Hypothalamus (tissue), 51 donors: ENCODE measurements at places on chromosomes 16 and 17.

- DNase-seq = no peak
Measured at GRCh38 chr17:3915995-3916696, at the start of gene P2RX1. Gene P2RX1, minus strand, starts transcription at chr17:3916465. Its CDS starts 240 bp downstream, at chr17:3916225.

DNA sequence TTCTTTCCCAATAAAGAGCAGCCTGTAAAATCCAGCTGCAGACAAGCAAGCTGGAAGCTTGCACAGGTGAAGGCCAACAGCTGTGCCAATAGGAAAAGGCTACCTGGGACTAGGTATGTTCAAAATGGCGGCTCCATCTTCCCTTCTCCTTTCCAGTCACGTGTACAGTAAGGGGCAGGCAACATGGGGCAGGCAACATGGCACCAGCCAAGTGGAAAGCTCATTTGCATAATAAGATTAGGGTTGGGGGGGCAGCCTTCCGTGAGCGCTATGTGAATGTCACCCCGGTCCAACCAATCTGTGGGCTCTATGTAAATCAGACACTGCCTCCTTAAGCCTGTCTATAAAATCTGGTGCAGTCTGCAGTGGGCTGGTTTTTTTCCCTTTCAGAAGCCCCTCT lies 31.3 kb downstream of the TVP23A start:
- DNase-seq = no peak

GRCh38 chr17:41052566-41052965 lies 2.5 kb downstream of the KRTAP2-2 start:
- no peak for DNase-seq

DNA sequence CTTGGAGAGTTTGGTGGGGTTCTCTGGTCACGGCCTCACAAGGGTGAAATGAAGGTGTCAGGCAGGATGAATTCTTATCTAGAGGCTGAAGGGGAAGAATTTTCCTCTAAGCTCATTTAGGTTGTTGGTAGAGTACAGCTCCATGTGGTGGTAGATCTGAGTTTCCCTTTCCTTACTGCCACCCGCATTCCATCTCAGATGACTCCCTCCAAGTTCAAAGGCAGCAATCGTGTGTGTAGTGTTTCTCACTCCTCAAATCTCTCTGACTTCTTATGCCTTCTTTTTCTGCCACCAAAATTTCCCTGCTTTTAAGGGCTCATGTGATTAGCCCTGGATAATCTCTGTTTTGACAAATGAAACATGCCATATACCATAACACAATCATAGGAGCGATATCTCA lies 135.5 kb upstream of the MYOCD start:
- no peak for DNase-seq

DNA sequence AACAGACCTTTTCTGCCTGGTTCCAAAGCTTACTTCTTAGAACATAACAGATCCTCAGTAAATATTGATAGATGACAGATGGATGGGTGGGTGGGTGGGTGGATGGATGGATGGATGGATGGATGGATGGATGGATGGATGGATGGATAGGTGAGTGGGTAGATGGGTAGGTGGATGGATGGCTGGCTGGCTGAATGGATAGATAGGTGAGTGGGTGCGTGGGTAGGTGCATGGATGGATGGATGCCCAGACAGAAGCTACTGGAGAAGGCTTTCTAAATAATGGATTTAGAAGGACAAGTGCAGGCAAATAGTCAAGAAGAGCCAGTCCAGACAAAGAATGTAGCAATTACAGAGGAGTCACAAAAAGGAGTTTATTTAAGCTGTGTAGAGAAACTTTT lies 19.6 kb downstream of the SCNN1G start:
- DNase-seq = no peak

DNA sequence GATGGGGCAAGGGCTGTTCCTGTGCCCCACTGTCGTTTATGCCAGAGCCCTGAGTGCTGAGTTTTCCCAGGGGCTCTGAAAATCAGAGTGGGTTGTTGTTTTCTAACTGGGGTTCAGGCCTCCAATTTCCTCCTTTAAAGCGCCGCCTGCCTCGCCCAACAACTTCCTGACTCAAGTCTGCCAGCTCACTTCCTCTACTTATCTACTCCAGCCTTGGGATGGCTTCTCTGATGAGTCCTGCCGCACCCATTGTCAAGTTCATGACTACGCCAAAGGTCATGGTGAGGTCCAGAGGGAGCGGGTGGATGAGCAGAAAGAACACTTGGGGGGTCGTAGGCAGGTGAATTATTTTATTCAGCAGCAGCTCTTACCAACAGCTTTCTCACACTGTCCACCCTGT lies 104.7 kb downstream of the UTP18 start:
- no peak for DNase-seq

DNA sequence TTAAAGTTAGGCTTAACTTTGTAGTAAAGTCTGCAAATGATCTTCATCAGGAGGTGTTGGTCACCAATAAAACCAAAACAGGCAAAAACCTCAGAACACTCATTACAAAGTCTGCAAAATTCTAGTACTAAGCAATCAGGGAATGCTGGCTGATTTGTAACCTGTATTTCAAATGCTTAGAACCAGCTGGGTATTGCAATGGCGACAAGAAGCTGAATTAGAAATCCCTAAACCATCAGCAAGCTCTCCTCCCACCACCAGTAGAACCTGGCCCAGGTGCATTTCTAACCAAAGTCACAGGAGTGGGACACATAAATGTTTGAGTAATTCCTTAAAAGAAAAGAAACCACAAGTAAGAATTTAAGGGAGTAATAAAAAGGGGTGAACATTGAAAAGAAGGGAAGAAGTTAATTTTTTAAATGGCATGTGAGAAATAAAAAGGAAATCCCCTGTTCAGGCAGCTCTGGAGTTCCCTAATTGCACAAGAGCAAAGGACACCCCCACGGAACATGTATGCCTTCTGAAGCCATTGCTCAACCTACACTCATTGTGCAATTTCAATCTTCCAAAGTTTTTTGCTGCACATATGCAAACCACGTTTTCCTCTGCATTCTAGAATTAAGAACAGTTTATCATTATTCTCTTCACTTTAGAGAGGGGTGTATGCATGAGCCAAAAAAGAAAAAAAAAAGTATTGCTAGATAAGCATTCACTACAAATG lies 102.9 kb downstream of the HIC1 start:
- DNase-seq = no peak

GRCh38 chr16:80739523-80739922 lies 64.9 kb downstream of the CDYL2 start:
- DNase-seq = no peak

GRCh38 chr16:48852951-48853350 lies 243.0 kb upstream of the N4BP1 start:
- no peak for DNase-seq

DNA sequence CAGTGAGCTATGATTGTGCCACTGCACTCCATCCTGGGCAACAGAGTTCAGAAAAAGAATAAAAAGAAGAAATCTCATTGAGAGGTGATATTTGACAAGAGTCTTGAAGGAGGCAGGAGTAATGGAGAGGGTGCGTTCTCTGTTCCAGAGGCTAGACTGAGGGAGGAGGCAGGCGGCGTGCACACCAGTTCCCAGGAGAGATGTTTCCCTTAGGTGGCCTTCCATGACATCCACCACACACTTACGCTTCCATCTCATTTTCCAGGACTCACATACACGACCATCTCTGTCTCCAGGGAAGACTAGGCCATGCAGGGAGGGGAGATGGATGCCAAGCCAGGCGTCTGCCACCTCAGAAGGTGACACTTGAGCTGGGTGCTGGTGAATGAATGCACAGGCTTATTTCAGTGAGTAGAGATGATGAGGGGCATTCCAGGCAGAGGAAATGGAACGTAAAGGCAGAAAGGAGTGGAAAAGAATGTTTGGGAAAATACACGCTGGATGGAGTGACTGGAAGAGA lies 25.3 kb upstream of the N4BP1 start:
- no peak for DNase-seq

DNA sequence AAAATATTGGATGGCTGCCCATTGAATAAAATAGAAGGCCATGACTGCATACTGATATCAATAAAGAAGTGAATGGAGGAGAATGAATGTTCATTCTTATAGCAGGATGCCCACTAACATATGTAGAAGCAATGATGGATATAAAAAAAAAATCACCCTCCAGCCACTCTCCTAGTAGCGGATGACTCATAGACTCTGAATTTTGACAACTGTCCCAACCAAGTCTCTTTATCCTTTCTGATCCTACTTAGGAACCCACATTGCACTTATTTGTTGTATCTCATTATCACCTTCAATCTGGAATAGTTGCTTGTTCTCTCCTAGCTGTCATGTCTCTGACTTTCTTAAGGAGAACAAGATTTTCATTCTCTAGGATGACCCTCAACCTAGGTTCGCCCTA lies 429.9 kb downstream of the HS3ST3B1 start:
- no peak for DNase-seq

DNA sequence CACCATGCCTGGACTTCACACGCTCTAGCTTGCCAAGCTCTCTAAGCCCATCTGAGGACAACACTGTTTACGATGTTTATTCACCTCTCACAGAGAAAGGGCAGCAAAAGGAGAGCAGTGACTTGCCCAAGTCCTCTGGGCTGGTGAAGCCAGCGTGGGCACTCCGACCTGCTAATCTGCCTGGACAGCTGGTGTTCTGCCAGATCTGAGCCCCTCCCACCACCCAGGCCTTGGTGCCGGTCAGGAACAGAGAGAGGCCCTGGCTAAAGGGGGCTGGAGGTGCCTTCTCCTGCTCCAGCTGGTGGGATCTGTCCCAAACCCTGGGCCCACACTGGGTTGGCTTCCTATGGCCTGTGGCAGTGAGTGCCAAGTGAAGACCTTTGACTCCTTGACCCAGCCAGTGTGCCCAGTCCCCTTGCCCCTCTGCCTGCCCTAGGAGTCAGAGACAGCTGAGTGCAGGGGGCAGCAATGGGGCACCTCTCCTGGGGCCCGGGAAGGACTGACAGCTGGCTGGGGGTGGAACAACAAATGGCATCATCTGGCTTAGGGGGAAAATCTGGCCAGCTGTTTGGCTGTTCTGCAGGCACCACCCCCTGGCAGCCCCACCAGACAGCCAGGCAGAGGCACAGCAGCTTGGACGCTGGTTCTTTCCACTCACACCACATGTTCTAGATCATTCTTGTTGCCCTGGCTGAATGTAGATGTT lies 1.8 kb upstream of the SLC4A1 start:
- DNase-seq = no peak

- no peak for DNase-seq
Measured at GRCh38 chr17:4712526-4712925, 2.1 kb downstream of the ARRB2 start.

DNA sequence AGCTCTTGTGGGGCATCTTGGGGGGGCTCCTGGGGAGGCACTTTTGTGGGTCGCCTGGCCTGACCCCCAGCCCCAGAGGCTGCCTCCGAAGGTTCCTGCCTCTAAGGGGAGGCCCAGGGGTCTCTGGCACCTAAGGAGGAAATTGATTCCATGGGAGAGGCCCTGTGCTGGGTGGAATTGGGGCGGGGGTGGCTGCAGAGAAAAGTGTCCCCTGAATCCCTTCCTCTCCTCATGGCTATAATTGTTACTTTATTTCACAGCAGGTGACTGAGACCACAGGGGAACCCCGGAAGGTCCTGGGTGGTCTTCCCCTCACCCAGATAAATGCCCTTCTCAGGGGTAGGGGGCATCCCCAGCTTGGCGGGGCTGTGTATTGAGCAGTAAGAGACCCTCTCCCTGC lies 3.1 kb downstream of the GLIS2 start:
- DNase-seq = no peak

- no peak for DNase-seq
Measured at GRCh38 chr17:4450710-4451316, 17.1 kb downstream of the SPNS3 start.

GRCh38 chr17:40524243-40524965 lies 23.0 kb upstream of the TNS4 start:
- no peak for DNase-seq

DNA sequence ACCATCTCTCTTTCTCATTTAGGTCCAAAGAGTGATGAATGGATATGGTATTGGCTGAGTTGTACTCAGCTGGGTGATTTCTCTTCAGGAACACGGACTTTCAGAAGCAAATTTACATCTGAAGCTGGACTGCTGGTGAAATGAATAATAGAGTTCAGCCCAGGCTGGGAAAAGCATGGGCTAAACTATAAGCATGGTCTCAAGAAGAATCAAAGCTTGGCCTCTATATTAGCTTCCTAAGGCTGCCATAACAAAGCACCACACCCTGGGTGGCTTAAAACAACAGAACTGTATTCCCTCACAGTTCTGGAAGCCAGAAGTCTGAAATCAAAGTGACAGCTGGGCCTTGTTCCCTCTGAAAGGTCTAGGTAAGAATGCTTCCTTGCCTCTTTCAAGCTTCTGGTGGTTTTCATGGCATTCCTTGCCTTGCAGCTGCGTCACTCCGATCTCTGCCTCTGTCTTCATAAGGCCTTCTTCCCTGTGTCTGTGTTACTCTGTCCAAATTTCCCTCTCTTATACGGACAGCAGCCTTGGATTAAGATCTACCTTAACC lies 89.8 kb upstream of the CES5A start:
- DNase-seq = no peak

GRCh38 chr17:38657824-38658740 lies 16.7 kb downstream of the EPOP start:
- no peak for DNase-seq

- no peak for DNase-seq
Measured at GRCh38 chr17:2122641-2123302, 67.9 kb downstream of the HIC1 start.

DNA sequence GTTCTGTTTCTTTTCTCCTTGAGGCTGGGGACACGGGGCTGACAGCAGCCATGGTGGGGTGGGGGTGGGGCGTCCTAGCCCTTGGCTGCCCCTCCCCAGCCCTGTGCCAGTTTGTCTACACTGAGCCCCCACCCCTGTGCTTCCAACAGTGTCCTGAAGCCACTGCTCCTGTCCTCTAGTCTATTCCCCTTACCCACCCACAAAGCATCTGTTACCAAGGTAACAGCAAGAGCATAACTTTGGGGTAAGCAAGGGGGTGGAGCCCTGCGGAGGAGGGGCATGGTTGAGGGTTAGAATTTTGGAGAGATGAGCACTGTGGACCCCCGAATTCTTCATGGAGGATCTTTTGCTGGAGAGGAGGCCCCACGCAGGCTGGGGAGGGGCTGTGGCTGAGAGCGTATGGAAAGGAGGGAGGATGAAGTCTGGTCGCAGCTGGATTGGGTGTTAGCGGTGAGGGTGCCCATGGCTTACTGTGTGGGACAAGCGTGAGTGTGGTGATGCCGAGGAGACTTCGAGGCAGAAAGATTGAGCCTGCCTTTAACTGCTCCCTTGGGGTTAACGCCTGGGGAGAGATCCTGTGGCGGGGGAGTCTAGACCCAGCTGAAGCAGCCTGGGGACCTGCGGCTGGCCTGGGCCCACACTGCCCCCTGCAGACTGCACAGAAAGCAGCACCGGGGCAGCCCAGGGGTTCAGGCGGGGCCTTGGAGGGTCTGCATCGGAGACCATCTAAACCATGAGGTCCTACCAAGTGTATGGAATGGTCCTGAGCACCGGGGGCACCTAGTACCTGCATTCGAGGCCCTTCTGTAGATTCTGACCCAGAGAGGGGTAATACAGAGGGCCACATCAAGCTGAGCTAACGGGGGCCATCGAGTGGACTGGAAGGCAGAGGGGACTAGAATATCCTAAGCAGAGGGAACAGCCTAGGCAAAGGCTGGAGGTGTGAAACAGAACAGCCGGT lies 6.1 kb upstream of the STAC2 start:
- DNase-seq = no peak
